WTC11 (cell line): ENCODE measurements at places on chromosomes 16 and 17. TPM values are rescaled to one million over a fixed set of nuclear protein-coding genes. Genes with fewer than 3 reads are reported as not detected.

GRCh38 chr16:5215901-5216300, 118.3 kb upstream of the EEF2KMT start:
- DNase-seq, result no peak

DNA sequence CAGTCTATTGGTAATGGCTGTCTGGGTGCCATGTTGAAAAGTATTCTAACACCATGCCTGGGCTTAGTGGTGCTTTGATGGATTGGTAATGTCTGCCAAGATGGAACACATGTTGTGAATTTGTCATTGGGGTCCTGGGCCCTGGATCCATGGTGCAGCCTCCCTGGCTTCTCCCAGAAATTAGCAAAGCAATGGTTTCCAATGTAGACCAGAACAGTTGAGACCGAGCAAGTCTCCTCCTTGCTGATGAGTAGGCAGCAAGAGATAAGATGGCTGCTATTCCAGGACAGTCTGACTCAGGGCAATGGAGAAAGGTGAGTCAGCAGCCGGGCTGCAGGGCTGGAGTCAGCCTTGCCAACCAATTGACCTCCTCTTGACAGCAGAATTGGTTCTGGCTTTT, 30.8 kb downstream of the GPR139 start:
- DNase-seq, result no peak

ABCC11 gene
- 0.05 to 0.30 TPM in 2 of 3 replicates, not detected in the other for total RNA-seq

DNA sequence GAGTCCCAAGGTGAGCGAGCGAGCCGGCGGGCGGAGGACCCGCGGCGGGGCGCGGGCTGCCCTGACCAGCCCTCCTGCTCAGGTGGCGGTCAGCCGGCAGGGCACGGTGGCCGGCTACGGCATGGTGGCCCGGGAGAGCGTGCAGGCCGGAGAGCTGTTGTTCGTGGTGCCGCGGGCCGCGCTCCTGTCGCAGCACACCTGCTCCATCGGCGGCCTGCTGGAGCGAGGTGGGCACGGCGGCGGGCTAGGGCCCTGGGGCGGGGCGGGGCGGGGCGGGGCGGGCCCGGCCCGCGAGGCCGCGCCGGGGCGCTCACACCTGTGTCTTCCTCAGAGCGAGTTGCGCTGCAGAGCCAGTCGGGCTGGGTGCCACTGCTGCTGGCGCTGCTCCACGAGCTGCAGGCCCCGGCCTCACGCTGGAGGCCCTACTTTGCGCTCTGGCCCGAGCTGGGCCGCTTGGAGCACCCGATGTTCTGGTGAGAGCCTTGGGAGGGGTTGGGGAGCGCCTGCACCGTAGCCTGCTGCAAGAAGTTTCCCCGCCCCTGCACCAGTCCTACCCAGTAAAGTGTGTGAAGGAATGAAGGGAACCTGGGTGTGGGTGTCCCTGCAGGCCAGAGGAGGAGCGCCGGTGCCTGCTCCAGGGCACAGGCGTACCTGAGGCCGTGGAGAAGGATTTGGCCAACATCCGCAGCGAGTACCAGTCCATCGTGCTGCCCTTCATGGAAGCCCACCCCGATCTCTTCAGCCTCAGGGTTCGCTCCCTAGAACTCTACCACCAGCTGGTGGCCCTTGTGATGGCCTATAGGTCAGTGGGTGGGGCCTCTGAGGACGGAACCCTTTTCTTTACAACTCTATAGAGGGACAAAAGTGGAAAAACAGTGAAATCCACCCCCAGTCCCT, 802 bp downstream of the SETD6 start:
- DNase-seq, result peak; percentile 41

DNA sequence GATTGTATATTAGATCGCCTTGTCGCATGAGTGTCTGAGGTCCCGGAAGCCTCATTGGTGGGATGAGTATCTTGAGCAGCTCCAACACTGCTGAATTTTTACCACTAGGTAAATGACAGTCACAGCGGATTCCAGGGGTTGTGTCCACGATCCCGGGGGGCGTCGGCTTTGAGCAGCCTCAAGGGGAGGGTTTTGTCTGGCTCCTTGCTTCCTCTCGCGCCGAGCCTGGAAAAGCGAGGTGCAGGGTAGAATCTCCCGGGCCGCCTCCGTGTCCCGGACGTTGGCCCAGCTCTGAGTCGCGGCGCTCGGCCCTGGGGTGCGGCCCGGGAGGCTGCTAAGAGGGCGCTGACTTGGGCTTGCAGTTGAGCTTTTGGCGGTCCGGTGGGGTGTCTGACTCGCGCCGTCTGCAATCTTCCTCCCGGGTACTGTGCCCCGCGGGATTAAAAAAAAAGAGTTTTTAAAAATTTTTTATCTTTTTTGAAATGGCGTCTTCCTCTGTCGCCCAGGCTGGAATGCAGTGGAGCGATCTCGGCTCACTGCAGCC, 4.5 kb downstream of the OR1F1 start:
- DNase-seq, result peak; percentile 44

DNAH2 gene
- total RNA-seq, result 0.17 to 0.34 TPM (median 0.27 TPM) in 3 replicates

- no peak for DNase-seq
Observed at GRCh38 chr17:43031666-43032065, 6.6 kb downstream of the RND2 start.

ZNF747 gene
- total RNA-seq, result 11.3 to 11.7 TPM (median 11.5 TPM) in 3 replicates

MBTPS1 gene
- total RNA-seq, result 45.1 to 47.4 TPM (median 46.9 TPM) in 3 replicates

GRCh38 chr17:74455821-74456220, 10.6 kb upstream of the CD300A start:
- no peak for DNase-seq

LITAFD gene
- not detected in 3 replicates for total RNA-seq

VTN gene
- total RNA-seq, result 0.82 to 1.6 TPM (median 1.3 TPM) in 3 replicates

NTN1 gene
- 3.0 to 5.5 TPM (median 3.1 TPM) in 3 replicates for total RNA-seq
